ENCODE measurements at places on chromosomes 1 and 21. TPM values are rescaled to one million over a fixed set of nuclear protein-coding genes. Genes with fewer than 3 reads are reported as not detected.

TRIM58 gene
- 0.41 TPM for total RNA-seq

HSD11B1 gene
- total RNA-seq: 3.9 TPM

COL8A2 gene
- 4.8 TPM for total RNA-seq

JUN gene
- 174 TPM for total RNA-seq

CALML6 gene
- total RNA-seq: not detected

GUCA2B gene
- 6.7 TPM for total RNA-seq

LRRC40 gene
- 14.0 TPM for total RNA-seq

ANKRD35 gene
- total RNA-seq: 8.2 TPM

IL20 gene
- not detected for total RNA-seq

TAS1R2 gene
- total RNA-seq: not detected

GRCh38 chr1:185404907-185405568 is 88.0 kb upstream of the IVNS1ABP start:
- no peak for DNase-seq

GRCh38 chr1:194929357-194929756 is 1678.9 kb downstream of the KCNT2 start:
- DNase-seq: no peak

DNA sequence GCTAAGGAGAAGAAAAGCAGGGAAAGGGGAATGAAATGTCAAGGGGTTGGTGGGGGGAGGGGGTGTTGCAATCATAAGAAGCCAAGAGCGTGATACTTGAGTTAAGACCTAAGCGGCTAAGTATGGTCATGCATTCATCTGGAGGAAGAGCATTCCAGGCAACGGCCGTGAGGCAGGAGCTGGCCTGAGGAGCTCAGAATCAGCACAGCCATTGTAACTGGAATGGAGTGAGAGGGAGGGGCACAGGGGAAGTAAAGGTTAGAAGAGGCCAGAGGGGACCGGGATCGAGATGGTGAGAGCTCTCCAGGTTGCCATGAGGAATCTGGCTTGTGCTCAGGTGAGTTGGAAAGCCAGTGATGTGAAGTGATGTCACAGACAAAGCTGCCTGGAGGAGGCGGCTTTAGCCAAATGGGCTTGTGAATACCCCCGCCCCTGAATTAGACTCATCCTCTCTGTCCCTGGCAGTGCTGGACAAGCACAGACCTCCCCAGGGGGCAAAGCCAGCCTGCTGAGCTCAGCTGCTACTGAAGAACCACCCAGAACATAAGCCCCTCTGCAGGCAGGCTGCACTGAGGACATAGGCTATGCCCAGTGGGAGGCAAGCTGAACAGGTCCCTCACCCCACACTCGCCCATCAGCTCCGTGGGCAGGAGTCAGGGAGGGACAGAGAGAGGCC is 61.1 kb upstream of the LAPTM5 start:
- DNase-seq: no peak

DNA sequence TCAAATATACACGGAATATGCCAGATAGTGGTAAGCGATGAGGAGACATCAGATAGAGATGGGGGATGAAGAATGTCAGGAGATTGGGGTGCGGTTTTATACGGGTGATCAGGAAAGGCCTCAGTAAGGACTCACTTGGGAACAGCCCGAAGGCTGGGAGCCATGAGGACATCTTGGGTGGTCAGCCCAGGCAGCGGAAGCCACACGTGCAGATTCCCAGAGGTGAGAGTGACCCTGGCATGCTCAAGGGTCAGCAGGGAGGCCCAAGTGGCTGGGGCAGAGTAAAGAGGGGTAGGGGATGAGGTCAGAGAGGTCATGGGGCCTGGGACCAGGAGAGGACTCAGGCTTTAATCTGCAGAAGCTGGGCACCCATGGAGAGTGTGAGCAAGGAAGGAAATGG is 106.6 kb downstream of the MATN1 start:
- no peak for DNase-seq

DNA sequence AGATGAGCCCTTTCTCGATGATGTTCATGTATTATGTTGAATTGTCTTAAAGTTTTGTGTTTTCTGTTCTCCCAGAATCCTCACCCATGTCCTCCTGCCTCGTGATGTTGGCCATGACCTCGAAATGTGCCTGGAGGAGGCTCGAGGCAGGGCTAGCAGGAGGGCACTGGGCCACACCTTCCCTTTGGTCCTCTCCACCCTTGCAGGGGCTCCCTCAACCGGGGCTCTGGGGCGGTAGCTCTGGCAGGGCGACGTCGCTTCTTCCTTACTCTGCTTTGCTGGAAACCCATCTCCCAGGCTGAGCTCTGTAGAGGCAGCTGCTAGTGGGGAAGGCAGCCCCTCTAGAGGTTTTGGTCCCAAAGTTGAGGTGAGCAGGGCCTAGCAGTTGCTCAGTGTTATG is 14.3 kb downstream of the TFF3 start:
- DNase-seq: no peak

DNA sequence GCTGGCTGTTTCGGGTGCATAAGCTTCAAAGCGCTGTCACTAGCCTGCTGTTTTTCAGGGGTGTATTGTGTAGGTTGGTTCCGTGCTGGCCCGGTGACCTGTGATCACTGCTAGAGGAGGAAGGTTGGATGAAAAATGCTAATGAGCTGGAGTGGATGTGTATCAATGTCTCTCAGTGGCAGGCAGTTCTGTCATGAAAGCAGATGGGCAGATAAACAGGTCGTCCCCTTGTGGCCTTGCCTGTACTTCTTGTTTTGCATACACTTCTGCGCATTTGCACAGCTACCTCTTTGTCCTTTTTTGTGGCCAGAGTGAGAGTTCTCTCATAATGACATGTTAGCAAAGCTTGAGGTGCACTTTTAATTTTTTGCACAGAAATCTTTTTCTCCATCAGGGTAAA is 2.9 kb downstream of the SELENON start:
- DNase-seq: no peak

DNA sequence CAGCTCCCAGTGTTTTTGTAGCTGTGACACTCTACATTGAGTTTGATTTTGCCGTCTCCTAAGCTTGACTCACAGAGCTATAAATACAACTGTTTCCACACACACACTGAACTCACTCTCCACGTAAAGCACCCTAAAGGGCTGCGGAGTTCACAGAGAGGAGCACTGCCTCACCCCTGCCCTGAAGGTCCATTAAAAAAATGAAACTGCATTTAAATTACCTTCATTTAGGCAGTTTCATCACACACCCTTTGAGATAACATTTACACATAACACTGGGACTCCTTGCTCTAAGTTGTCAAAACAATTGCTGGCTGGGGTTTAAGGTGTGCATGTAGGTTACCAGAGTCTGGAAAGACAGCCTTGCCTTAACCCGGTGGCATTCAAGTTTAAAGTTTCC is 137.1 kb upstream of the MAGI3 start:
- DNase-seq: no peak

DNA sequence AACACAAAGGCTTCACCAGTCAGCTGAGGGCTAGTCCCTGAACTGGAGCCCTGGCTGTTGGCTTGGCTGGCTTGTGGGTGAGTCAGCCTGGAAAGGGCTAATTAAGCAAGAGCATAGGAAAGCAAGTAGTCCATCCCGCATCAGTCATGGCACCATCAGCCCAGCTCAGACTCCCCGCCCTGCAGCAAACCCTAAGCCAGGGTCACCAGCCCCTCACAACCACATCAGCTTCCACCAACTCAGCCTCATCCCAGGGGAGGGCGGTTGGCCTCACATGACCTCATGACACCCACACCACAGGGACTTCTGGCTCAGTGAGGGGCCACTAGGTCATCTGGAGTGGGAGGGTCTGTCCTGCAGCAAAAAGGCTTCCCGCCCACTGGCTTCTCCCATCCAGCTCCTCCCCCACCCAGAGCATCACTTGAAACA is 7.0 kb upstream of the SPATC1L start:
- peak; percentile 82 for DNase-seq

GRCh38 chr1:12596007-12596821 is 21.8 kb downstream of the DHRS3 start:
- DNase-seq: peak; percentile 97

DNA sequence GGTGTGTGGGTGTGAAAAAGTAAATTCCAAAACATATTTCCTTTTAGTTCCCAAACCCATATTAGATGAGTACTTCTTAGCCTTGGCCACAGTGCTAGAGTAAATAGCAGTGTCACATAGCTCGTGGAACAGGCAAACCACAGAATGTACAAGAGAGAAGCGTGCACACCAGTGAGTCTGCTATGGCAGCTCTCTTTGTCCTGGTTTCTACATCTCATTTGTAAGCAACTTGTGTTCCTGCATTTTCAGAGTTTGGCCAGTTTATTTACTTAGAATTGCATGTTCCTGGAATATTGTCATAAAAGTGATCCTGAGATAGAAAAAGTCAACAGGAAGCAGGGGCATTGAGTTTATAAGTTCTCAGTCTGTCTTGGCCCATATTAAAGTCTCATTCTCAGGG is 142.1 kb downstream of the DHRS3 start:
- DNase-seq: no peak

DNA sequence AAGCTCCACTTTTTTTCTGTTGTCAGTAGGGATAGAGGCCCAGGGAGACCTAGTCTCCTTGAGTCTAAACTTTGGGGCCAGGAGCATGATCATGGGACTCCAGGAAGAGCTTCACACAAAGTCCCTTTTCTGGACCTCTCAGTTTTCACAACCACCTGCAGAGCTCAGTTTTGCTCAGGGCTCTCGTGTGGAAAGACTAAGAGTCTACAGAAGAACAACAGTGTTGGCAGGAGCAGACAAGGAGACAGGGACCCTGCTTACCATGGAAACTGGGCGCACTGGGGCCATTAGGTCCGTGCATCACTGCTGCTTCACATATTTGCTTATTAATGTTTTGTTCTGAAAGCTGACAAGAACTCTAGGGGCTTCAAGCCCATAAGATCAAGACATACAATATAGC is 63.9 kb upstream of the HSD17B7 start:
- DNase-seq: no peak

GRCh38 chr1:75234562-75234961 is 100.4 kb downstream of the LHX8 start:
- DNase-seq: no peak

DNA sequence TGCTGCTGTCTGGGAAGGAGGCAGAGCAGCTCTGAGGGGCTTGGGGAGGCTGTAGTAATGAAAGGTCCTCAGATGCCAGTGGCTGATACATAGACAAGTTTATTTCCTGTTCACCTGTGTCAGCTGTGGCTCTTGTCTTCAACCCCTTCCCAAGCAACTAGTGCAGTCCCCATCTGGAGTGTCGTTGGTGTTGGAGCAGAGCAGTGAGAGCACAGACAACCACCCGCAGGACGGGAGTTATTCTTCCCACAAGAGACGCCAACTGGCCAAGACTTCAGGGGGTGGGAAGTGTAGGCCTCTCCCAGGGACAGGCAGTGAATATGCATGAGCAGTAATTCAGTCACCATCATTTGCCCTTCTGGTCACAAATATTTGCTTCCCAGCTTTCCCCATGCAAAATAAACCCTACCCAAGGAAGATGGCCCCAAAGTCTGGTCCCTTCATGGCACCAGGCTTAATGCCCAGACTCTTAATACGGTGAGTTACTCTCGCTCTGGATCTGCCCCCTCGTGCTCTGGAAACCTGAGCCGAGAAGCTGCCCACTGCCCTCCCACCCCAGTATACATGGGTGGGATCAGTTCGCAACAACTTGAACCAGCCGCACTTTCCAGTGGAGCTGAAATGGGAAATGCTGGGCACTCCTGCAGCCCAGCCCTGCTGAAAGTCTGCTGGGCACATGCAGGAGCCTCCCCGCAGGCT is 153.5 kb upstream of the COL6A1 start:
- DNase-seq: no peak

DNA sequence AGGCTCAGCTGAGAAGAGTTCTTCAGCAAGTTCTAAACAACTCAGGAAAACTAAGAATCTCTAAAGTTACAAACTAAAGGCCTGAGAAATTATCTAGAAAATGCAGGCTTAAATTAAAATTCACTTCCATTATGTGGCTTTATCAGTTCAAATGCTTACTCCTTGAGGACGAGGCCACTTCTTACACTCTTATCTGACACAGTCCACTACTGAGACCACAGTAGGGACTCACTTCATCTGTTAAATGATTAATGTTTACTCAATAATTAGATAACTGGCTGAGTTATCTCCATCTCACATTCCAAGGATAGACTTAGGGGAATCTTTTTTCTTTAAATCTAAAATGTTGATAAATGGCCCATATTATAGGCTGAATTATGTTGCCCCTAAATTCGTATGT is 1.6 kb downstream of the C1orf141 start:
- DNase-seq: no peak

- no peak for DNase-seq
These were observed 37.2 kb downstream of the EGLN1 start for GRCh38 chr1:231384696-231385415.

GRCh38 chr1:56502700-56503245 is 76.6 kb downstream of the PLPP3 start:
- DNase-seq: no peak

DNA sequence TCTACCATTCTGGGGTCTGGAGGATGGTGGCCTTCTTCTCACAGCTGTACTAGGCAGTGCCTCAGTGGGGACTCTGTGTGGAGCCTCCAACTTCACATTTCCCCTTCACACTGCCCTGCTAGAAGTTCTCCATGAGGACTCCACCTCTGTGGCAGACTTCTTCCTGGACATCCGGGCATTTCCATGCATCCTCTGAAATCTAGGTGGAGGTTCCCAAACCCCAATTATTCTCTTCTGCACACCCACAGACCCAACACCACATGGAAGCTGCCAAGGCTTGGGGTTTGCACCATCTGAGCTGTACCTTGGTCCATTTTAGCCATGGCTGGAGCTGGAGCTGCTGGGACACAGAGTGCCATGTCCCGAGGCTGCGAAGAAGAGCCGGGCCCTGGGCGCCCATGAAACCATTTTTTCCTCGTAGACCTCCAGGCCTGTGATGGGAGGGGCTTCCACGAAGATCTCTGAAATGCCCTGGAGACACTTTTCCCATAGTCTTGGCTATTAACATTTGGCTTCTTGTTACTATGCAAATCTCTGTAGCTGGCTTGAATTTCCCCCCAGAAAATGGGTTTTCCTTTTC is 170.5 kb downstream of the FOXD2 start:
- no peak for DNase-seq

DNA sequence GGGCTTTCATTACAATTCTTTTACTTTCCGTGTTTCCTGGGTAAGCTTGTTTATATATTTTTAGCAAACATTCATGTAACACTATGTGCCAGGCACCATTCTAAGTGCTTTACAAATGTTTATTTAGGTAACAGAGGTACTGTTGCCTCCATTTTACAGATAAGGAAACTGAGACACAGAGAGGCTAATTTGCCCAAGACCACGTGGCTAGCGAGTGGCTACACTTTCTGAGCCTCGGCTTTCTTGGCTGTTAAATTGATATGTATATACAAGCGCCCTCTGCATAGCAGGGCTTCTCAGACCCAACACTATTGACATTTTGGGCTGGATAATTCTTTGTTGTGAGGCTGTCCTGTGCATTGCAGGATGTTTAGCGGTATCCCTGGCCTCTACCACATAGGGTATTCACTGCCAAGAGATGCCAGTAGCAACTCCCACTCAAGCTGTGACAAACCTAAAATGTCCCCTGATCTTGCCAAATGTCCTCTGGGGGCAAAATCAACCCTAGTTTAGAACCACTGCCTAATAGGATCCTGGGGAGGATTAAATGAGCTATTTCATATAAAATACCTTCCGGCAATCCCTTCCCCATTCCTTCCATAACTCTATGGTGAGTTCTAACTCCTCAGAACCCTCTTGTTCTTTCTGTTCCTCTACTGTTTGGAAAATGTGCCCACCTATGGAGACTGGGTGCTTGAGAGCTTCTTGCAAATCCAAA is 17.2 kb upstream of the ID3 start:
- DNase-seq: no peak

Data from sigmoid colon (tissue), 7 donors.